ENCODE measurements at places on chromosomes 12 and 14. TPM values are rescaled to one million over a fixed set of nuclear protein-coding genes. Genes with fewer than 3 reads are reported as not detected.

The REM2 gene
- total RNA-seq, result 0.48 TPM

- no peak overlapping the region for H3K4me3 ChIP-seq
- peaks cover 16% of the 10 kb centered on the region for H3K4me1 ChIP-seq
- no peaks in the 10 kb centered on the region for H3K27me3 ChIP-seq
- no peaks in the 10 kb centered on the region for H3K36me3 ChIP-seq
- DNase-seq, result no peak
Observed at GRCh38 chr14:72543341-72543740, 350.6 kb downstream of the DPF3 start.

DNA sequence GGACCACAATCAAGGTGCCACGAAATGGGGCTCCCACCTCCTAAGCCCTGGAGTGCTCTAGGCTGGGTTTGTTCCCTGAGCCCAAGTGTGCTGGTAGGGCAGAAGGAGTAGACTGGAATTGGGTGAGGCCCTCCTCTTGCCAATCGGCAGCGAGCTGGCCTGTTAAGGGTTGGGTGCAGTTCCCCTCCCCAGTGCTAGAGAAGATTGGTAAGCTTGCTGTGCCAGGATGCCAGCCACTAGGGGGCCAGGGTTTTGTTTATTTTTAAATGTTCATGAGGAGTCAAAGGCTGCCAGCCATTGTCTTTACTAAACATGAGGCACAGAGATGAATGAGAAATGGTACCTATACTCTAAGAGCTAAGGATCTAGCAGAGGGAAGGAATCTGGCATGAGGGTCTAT is 79.7 kb downstream of the SPTB start:
- no peaks in the 10 kb centered on the region for H3K27me3 ChIP-seq
- no peak overlapping the region for H3K4me3 ChIP-seq
- H3K36me3 ChIP-seq, result no peaks in the 10 kb centered on the region
- DNase-seq, result no peak
- peaks cover 1% of the 10 kb centered on the region for H3K4me1 ChIP-seq

DNA sequence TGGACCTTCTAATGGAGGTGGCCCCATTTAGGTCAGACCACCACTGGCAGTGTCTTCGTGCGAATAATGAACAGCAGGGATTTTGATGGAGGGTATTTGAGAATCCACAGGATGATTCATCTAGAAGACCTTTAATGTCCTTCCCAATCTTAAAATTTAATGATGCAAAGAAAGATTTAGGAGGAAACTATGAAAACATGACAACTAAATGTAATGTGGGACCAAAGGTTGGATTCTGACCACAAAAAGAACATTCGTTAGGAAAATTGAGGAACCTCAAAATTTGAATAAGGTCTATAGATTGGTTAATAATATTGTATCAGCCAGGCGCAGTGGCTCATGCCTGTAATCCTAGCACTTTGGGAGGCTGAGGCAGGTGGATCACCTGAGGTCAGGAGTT is 78.2 kb upstream of the TMPO start:
- peaks cover 8% of the 10 kb centered on the region for H3K4me1 ChIP-seq
- DNase-seq, result no peak
- H3K27ac ChIP-seq, result no peak overlapping the region
- peaks cover 3% of the 10 kb centered on the region for H3K27me3 ChIP-seq
- no peaks in the 10 kb centered on the region for H3K36me3 ChIP-seq
